ENCODE measurements at places on chromosomes 6 and 20.

DNA sequence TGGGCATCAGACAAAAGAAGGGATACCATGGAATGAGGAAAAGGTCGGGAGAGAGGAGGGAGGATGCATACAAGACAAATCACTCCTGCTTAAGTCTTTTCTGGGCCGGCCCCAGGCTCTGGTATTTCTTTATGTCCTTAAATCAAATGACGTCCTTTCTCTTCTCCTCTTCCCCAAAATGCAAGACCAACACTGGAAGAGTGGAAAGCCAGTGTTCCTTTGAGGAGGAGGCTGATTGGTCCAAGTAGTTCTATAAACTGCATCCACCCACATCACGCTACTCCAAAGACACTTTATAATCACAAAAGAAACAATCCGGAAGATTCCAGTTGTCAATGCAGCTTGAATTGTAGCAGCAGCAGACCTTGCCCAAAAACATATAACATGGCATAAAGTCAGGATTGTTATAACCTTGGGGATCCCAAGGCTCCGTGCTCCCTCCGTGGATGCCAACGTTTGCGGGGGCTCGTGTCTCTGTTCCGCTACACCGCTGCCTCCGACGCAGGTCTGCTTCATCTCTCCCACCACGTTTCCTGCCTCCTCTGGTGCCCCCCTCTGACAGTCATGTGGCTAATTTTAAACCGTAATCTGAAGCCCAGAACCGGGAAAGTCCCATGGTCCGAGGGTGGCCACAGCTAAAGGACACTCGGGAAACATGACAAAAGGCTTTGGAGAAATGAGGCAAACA, 47.1 kb downstream of the MCUR1 start:
- DNase-seq: peak; percentile 35

DNA sequence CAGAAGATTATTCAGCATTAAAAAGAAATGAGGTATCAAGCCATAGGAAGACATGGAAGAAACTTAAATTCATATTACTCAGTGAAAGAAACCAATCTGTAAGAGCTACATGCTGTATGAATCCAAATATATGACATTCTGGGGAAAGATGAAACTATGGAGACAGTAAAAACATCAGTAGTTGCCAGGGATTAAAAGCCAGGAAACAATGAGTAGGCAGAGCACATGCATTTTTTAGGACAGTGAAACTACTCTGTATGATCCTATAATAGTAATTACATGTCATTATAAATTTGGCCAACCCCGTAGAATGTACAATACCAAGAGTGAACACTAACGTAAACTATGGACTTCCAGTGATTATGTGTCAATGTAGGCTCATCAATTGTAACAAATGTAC, 92.8 kb upstream of the RNF217 start:
- DNase-seq: no peak

- DNase-seq: no peak
These were observed 7.7 kb upstream of the ZKSCAN8 start for GRCh38 chr6:28134015-28134414.

DNA sequence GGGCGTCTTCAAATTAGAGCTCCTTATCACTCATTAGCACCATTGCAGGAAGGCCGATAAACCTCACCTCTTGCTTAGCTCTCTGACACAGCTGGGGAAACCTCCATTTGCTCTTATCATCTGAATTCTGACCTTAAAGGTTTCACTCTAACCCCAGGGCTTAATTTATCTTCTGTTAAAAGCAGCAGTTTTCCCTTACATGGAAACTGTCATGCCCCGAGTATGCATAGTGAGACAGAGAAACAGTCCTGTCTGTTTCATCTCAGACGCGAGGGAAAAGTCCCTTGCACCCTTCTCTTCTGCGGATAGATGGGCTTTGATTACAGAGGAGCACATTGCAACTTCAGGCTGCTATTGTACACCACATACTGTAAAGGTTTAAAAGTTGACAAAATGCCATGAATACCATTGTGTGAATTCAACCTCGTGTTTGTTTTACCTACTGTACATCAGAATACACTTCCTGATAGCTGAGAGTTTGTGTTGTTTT, 191.5 kb upstream of the BMP2 start:
- DNase-seq: no peak

- peak; percentile 35 for DNase-seq
These were observed 99.8 kb upstream of the FOXA2 start for GRCh38 chr20:22684072-22684762.

DNA sequence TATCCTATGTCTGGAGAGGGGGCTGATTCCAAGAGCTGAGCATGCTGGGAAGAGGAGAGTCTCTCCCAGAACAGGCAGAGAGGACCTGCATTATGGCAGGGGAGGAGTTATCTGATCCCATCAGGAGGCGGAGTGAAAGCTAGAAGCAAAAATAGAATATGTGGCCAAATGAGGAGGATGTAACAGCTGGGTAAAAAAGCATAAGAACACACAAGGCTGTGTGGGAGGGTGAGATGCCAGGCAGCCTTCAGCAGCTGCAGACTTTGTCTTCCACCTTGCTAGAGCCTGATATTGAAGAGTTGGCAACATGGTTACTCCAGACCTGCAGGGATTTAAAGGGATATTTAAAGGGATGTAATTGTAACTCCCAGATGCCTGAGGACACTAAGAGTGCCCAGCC, 167.1 kb downstream of the PTPRT start:
- DNase-seq: no peak

DNA sequence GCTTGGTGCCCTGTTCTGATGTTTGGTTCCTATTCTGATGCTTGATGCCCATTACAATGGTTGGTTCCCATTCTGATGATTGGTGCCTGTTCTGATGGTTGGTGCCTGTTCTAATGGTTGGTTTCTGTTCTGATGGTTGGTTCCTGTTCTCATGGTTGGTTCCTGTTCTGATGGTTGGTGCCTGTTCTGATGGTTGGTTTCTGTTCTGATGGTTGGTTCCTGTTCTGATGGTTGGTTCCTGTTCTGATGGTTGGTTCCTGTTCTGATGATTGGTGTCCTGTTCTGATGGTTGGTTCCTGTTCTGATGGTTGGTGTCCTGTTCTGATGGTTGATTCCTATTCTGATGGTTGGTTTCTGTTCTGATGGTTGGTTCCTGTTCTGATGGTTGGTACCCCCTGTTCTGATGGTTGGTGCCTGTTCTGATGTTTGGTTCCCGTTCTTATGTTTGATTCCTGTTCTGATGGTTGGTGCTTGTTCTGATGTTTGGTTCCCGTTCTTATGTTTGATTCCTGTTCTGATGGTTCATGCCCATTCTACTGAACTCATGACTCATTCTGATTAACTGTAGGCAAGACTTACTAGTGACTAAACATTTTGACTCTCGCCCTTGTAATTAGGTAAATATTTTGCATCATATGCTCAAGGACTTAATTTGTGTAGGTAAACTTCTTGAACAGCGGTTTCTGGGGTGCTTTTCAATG, 146.2 kb downstream of the DLL1 start:
- DNase-seq: no peak

DNA sequence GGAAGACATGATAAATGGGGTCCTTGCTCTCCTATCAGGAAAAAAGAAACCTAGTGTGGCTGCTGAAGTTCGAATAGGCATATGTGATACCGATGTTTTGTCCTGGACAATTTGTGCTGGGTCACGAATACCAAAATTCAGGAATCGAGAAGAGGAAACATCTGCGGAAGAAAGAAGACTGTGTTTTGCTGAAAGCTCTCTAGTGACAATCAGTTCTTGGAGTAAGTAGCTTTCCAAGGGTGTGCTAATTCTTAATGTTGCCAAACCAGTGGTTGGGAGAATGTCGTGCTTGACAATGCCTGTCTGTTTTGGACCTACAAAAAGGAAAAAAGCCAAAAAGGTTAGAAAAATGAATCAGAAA, 956.1 kb downstream of the PHF3 start:
- DNase-seq: no peak

- no peak for DNase-seq
These were observed 93.9 kb upstream of the CITED2 start for GRCh38 chr6:139468178-139468819.

GRCh38 chr6:118350881-118351430, 197.1 kb upstream of the PLN start:
- DNase-seq: no peak

GRCh38 chr20:33322456-33322855, 39.4 kb downstream of the BPIFB1 start:
- DNase-seq: no peak

DNA sequence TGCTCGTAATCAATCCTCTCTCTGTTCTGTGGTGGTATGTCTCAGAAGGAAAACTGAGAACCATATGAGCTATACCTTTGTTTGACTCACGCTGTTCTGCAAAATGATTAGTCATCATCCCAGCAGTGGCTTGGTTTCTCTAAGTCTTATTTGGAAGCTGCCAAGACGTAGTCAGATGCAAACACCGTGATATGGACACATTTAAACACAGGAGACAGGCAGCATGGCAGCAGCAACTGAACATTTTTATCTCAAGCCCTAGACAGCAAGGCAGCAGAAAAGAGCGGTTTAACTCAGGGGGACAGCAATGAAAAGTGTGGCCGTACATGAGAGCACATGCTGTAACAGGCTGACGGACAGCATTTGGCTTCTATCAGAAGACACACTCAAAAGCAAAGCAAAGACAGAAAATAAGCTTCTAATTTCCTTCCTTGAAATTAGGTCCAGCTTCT, 1295.1 kb downstream of the EPHA7 start:
- no peak for DNase-seq

- DNase-seq: no peak
These were observed 417.2 kb downstream of the RFPL4B start for GRCh38 chr6:112764377-112764776.

DNA sequence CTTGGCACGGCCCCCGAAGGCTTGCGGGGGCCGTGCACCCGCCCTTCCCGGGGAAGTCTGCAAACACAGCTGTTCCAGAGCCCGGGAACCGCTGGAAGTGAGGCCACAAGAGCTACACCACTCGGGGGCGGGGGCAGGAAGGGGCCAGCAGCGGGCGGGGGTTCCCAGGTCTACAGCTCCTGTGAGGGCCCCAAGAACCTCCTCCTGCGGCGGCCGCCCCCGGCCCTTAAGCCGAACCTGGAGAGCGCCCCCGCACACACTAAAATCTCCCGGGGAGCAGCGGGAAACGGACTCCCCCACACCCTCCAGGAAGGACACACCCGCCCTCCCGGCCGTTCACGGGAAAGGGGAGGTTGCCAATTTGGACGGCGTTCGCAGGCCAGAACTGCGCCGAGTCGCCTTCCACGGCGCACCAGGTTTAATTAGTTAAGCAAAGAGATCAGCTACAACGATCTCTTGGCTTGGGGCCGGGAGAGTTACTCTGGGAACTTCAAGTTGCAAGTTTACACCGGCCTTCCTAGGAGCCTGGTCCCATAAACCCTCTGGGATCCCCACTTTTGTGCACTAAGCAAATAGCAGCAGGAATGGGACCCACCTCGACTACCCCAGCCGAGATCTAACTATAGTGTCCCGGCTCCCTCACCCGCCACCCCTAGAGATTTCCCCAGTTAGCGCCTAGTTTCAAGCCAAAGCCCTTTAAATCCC, 1.7 kb downstream of the JAG1 start:
- DNase-seq: no peak

DNA sequence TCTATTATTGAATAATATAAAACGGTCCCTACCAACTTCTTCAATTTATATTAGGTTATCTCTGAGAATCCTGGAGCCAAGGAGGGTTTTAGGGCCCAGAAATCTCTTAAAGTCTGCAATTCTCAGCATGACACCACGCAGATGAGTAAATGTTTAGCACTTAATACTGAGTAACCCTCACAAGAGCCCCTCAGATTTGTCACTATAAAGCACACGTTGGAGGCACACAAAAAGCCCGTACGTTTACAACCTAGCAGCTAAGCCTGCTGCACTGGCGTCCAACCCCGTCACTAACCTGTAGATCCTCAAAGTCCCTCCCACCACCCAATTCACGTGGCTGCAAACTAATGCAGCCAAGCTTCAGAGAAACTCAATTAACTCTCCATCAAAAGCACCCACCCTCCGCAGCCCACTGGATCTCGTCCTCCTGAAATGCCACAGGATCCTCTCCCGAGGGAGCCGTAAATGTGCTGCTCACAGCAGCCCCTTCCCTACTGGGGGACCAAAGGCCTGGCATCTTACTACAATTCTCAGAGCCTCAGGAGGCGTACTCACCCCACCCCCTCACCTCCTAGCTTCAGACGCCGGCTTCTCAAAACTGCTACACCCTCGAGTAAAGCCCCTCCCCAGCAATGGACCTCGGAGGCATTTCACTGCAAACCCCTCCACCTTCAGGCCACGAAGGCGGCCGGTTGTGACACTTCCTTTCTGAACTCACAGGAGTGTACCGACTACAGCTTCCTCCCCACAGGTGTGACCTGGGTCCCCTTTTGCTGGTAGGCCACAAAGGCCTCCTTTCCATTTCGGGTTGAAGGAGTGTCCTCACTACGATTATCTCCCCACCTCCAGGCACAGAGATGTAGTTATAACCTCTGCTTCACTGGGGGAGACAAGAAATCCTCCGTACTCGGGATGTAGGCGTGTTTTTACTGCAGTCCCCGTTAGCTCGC, 909 bp downstream of the CPNE1 start:
- no peak for DNase-seq

DNA sequence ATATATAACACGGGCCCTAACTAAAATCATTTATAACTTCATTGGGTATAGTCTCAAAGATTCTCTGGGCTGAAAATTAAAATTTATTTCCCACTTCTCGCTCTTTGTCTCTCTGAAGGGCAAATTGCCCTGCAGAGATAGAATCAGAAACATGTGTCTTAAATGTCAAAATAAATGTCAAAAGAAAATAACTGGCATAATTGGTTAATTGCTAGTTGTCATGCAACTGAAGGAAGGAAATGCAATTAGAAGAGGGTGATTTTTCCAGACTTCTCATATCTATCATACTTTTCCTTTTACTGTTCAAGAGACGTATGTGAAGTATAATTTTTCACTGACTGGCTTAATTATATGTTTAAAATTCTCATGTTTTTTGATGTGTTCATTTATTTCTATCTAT, 80.3 kb upstream of the HMGCLL1 start:
- no peak for DNase-seq

DNA sequence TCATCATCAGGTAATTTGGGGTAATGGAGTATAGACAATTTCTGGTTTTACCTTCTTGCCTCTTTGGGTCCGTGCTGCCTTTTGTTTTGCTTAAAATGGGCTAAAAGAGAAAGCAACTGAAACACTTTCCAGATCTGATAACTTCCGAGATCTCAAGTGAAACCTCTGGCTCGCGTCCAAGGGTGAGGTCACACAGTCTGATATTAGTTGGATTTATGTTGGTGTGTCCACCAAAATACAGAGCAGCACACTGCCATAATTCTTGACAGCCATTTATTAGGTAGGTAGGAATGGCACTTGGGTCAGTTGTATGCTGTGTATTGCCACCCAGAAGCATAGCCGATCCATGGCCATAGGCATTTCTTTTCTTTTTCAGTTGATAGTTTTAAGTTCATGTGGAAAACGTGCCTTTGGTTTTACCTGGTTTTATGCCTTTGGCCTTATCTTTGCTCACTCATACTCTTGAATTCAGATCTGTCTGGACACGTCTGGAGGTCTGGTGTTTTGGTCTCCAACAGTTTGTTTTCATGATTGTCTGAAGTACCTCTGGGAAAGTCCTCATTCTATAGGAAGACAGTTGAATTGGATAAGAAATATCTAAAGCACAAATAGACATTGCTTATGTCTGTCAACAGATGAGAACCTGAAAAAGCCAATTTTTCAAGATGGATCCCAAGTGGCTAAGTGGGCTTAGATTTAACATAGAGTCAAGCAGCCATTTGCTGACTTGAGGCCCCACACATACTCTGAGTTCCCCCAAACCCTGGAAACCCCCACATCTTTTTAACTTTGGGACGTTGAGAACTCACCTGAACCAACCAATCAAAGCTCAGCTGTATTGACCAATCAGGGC, 320.8 kb downstream of the SOX4 start:
- DNase-seq: no peak

- DNase-seq: no peak
These were observed 3.4 kb downstream of the PAQR8 start for GRCh38 chr6:52365317-52365716.

GRCh38 chr6:32741031-32741960, at the start of gene HLA-DQA2:
TSS of gene HLA-DQA2 (plus strand) at chr6:32741391. CDS start at chr6:32741444, 53 bp downstream.
- no peak for DNase-seq

Measured in GM04504 (cell line).